ENCODE measurements at places on chromosomes 16 and 17. TPM values are rescaled to one million over a fixed set of nuclear protein-coding genes. Genes with fewer than 3 reads are reported as not detected.
A peak's percentile ranks its signal among the peaks of the same experiment; 100 is the strongest.

DNA sequence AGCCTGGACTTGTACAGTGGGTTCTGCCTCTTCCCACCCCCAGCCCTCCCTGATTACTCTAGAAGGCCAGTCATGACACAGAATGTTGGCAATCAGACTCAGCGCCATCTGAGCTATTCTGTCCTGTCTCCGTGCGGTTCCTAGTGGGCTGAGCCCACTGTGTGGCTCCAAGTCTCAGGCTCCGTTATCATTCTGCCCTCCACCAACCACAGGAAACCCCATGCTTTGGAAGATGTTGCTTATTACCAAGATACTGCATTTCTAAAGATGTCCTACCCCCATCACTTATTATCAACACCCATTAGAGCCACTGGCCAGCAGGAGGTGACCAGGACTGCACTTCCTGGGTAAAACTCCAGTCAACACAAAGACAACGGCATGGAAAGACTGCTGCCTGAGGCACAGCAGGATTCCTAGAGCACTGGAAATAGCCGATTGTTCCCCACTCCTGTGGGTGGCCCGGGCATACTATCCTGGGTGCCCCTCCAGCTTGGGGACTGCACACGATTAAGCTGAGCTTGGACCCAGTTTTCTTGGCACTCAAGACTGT is 133.6 kb downstream of the AATF start:
- no peak overlapping the region for H3K4me3 ChIP-seq
- no peak for DNase-seq
- H3K27ac ChIP-seq = no peak overlapping the region
- H3K36me3 ChIP-seq = no peaks in the 10 kb centered on the region
- H3K4me1 ChIP-seq = no peaks in the 10 kb centered on the region

CCDC200 gene
- total RNA-seq = not detected

WNT3 gene
- 8.8 TPM for total RNA-seq

- no peaks in the 10 kb centered on the region for H3K36me3 ChIP-seq
- H3K27ac ChIP-seq = no peak overlapping the region
- no peaks in the 10 kb centered on the region for H3K27me3 ChIP-seq
- no peak for DNase-seq
Observed at GRCh38 chr16:12330946-12331345, 354.4 kb downstream of the SNX29 start.

DNA sequence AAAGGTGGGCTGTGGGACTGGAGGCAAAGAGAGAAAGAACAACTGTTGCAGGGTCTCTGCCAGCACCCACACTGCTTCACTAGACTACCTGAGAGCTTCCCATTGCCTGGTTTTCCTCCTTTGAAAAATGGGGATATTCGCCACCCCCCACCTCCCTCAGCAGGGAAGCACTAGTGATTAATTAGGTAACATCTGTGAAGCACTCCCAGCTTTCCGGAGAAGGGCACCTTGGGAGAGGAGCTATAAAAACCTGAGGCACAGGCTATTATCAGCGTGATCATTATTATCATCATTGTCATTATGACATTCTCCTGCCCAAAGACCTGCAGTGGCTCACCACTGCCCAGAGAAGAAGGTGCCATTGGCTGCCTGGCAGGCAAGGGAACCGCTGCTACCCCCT is 83.5 kb downstream of the XYLT1 start:
- no peaks in the 10 kb centered on the region for H3K27me3 ChIP-seq
- no peaks in the 10 kb centered on the region for H3K36me3 ChIP-seq
- no peak for DNase-seq
- no peak overlapping the region for H3K27ac ChIP-seq
- H3K4me3 ChIP-seq = no peak overlapping the region

DNA sequence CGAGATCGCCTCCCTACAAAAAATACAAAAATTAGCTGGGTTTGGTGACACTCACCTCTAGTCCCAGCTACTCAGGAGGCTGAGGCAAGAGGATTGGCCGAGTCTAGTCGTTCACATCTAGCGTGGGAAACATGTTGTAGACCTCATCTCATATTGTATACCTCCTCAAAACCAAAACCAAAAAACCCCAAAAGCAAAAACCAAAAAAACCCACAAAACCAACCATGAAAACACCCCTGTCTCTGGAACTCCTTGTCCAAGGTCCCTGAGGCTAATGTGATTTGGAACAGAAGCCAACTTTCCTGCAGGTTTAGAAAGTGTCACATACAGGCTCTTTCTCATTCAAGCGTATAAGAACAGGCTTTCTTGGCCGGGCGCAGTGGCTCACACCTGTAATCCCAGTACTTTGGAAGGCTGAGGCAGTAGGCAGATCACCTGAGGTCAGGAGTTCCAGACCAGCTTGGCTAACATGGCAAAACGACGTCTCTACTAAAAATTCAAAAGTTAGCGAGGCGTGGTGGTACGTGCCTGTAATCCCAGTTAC is 29.0 kb downstream of the RAB11FIP3 start:
- H3K27me3 ChIP-seq = no peaks in the 10 kb centered on the region
- H3K27ac ChIP-seq = no peak overlapping the region
- no peaks in the 10 kb centered on the region for H3K36me3 ChIP-seq
- DNase-seq = no peak
- no peak overlapping the region for H3K4me3 ChIP-seq

DNA sequence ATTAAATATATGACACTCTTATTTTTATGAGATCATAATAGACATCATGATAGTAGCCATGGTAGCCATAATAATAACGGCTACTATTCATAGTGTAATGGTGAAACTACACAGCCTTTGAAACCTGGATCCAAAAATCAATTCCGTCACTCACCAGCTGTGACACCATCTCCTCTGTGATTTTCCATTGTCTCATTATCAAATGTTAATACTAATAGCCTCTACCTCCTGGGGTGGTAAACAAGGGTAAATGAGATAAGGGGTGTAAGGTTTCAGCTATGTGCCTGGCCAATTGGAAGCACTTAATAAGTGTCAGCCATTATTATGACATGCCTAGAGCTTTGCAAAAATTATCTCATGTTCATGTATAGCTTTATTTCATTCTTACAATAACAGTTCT is 88.6 kb downstream of the CACNG3 start:
- no peak overlapping the region for H3K27ac ChIP-seq
- H3K4me3 ChIP-seq = no peak overlapping the region
- H3K4me1 ChIP-seq = no peaks in the 10 kb centered on the region

CLDN6 gene
- total RNA-seq = 9.0 TPM

CLEC3A gene
- total RNA-seq = 1.1 TPM

DNA sequence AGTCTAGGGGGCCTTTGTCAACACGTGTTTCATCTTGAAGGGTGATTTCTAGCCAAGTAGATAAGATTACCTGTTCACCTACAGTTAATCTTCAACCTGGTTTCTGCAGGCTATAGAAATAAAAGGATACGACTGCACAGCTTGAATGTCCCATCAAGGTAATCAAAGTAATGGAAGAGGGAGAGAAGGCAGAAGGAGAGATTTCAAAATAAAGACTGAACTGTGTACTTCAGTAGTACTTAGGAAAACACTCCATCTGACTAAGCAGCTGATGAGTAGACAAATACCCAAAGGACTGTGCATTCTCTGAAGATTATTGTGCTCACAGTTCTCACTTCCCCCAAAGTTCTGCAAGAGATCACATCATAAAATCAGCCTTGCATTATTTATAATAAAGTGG is 5.8 kb upstream of the RFFL start:
- no peak overlapping the region for H3K27ac ChIP-seq
- no peaks in the 10 kb centered on the region for H3K36me3 ChIP-seq

DNA sequence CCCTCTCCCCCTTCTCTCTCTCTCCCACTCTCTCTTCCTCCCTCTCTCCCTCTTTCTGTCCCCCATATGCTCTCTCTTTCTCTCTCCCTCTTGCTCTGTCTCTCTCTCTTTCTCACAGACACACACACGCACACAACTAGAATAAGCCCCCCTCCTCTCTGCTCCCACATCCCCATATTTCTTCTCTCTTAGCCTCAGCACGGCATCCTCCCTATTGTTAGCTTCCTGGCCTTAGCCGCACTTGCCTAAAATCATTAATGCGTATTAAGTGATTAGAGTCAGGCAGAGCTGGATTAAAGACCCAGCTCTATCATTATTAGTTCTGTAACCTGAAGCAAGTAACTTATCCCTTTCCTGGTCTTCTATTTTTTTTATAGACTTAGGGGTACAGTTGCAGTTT is 319.0 kb upstream of the C16orf82 start:
- DNase-seq = no peak
- no peaks in the 10 kb centered on the region for H3K27me3 ChIP-seq

DNA sequence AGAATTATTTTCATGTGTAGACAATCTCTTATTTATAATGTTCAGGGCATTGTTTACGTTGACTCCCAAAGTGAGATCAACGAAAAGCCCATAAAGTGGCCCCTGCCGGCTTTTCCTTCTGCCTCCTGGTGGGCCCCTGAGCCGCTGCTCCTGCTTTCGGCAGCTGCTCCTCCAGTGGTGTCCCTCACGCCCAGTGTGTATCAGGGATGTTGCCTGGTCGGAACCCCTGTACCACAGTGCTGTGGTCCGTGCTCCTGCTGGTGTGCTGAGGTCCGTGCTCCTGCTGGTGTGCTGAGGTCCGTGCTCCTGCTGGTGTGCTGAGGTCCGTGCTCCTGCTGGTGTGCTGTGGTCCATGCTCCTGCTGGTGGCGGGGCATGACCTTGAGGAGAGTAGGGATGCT is 107.6 kb downstream of the BANP start:
- no peaks in the 10 kb centered on the region for H3K27me3 ChIP-seq
- H3K36me3 ChIP-seq = peaks cover 2% of the 10 kb centered on the region

- no peaks in the 10 kb centered on the region for H3K27me3 ChIP-seq
- no peaks in the 10 kb centered on the region for H3K36me3 ChIP-seq
- DNase-seq = no peak
- H3K4me3 ChIP-seq = no peak overlapping the region
Observed at GRCh38 chr17:44283344-44284023, 15.5 kb upstream of the SLC4A1 start.

BORCS6 gene
- total RNA-seq = 4.7 TPM

FNDC8 gene
- total RNA-seq = not detected

DNA sequence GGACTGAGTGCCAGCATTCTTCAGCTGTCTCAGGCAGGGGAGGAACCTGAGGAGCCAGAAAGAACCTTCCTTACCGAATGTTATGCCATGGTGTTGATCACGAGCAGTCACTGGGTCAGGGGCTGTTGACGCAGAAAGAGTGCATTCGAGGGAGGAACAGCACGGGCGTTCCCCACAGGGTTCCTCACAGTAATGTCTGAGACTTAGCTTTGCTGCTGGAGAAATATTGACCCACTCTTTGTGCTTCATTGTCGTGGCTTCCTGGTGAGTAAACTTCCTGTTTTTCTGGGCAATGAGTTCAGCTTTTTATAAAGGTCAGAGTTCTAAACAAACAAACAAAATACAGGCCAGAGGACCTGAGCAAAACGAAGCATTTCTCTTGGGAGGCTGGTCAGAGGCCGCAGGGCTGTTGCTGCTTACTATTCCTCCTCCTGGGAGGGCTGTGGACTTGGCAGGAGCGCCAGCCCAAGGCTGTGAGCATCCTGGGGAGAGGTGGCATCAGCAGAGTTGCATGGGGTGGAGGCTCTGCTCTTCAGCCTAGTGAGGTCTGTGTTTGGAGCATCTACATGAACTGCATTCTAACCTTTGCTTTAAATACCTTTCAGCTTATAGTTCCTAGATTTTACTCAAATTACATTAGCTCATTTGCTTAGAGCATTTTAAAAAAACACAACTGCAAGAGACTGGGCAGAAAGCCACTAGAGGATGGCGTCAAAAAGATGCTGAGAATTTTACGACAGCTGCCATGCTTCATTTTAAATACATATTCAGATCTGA is 143.1 kb upstream of the CACNG5 start:
- DNase-seq = no peak
- H3K4me3 ChIP-seq = no peak overlapping the region
- H3K27me3 ChIP-seq = no peaks in the 10 kb centered on the region
- peaks cover 3% of the 10 kb centered on the region for H3K36me3 ChIP-seq

- no peak for DNase-seq
- H3K4me1 ChIP-seq = no peaks in the 10 kb centered on the region
- H3K36me3 ChIP-seq = no peaks in the 10 kb centered on the region
Observed at GRCh38 chr16:69057400-69058378, 47.8 kb upstream of the HAS3 start.

- H3K4me3 ChIP-seq = peak overlapping the region; percentile 94
- peak overlapping the region; percentile 11 for H3K27ac ChIP-seq
- no peaks in the 10 kb centered on the region for H3K36me3 ChIP-seq
- H3K27me3 ChIP-seq = no peaks in the 10 kb centered on the region
- peaks cover 5% of the 10 kb centered on the region for H3K4me1 ChIP-seq
- peak; percentile 89 for DNase-seq
Observed at GRCh38 chr17:40362696-40363110, 1.8 kb downstream of the GJD3 start.

GRCh38 chr17:956905-957304 is 22.7 kb downstream of the NXN start:
- no peak overlapping the region for H3K4me3 ChIP-seq
- peak overlapping the region; percentile 88 for H3K27ac ChIP-seq
- DNase-seq = peak; percentile 62
- no peaks in the 10 kb centered on the region for H3K27me3 ChIP-seq
- peaks cover 53% of the 10 kb centered on the region for H3K4me1 ChIP-seq
- no peaks in the 10 kb centered on the region for H3K36me3 ChIP-seq

DNA sequence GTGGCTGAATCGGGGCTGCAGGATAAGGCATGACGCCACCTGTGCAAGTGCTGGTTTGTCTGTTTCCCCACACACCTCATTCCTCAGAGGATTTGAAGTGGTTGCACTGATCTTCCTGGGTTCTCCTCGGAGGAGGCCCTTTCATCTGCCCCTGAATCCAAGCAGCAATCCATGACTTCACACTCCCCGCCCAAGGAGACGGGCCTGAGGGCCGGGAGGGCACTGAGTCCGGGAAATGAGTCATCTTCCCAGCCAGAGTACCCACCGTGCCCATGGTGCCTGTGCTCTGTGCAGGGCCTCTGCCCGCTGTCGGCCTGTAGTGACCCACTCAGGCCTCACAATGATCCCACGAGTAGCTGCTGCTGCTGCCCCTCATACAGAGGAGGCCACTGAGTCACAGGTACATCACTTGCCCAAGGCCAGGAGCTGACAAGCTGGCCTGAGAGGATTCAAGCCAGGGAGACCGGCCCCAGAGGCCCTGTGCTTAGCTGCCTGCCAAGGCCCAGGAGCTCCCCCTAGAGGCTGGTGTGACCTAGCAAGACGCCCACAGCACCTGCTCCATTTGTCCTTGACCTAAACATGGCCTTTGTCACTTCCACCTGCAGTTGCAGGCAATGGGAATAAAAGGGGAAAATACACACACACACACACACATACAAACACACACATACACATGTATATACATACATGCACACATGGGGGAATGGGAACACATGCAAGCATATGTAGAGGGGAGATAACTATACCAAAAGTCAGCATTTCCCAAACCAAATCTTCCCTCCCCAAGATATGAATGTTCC is 240.0 kb downstream of the C16orf95 start:
- no peaks in the 10 kb centered on the region for H3K4me1 ChIP-seq
- H3K27ac ChIP-seq = no peak overlapping the region
- no peak overlapping the region for H3K4me3 ChIP-seq
- no peaks in the 10 kb centered on the region for H3K36me3 ChIP-seq

- H3K4me3 ChIP-seq = no peak overlapping the region
- H3K27me3 ChIP-seq = peaks cover 3% of the 10 kb centered on the region
- H3K27ac ChIP-seq = no peak overlapping the region
Observed at GRCh38 chr16:66474750-66475199, 47.7 kb downstream of the BEAN1 start.

- H3K27me3 ChIP-seq = no peaks in the 10 kb centered on the region
- peak overlapping the region; percentile 4 for H3K4me3 ChIP-seq
- H3K27ac ChIP-seq = peak overlapping the region; percentile 95
Observed at GRCh38 chr17:7045492-7046126, 1.7 kb upstream of the SLC16A11 start.

SPNS2 gene
- total RNA-seq = 1.00 TPM

GRCh38 chr16:48542020-48542473 is 67.9 kb downstream of the N4BP1 start:
- H3K4me1 ChIP-seq = peaks cover 4% of the 10 kb centered on the region
- H3K4me3 ChIP-seq = no peak overlapping the region
- H3K27me3 ChIP-seq = no peaks in the 10 kb centered on the region
- no peak overlapping the region for H3K27ac ChIP-seq
